ENCODE measurements at places on chromosomes 1 and 21. TPM values are rescaled to one million over a fixed set of nuclear protein-coding genes. Genes with fewer than 3 reads are reported as not detected.

The LCK gene
- 422 TPM for total RNA-seq

The TMEM269 gene
- 0.23 TPM for total RNA-seq

The KRTAP10-7 gene
- total RNA-seq, result not detected

The LCE1A gene
- not detected for total RNA-seq

The CNIH3 gene
- total RNA-seq, result 1.2 TPM

The MSH4 gene
- 0.43 TPM for total RNA-seq

The TSACC gene
- total RNA-seq, result not detected
